Stimulated activated CD4-positive, alpha-beta T cell treated with anti-CD3 and anti-CD28 coated beads, Interleukin-1b, Interleukin-23, amount 100 ng/mL, for 4 hours (primary cell): ENCODE measurements at places on chromosomes 7 and 10.
A peak's percentile ranks its signal among the peaks of the same experiment; 100 is the strongest.

DNA sequence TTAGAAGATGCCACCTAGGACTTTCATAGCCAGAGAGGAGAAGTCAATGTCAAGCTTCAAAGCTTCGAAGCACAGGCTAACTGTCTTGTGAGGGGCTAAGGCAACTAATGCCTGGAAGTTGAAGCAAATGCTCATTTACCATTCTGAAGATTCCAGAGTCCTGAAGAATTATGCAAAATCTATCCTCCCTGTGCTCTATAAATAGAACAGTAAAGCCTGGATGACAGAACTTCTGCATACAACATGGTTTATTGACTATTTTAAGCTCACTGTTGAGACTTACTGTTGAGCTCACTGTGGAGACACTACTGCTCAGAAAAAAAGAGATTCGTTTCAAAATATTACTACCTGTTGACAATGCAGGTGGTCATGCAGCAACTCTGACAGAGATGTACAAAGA, 28.6 kb downstream of the TNS3 start:
- no peak for DNase-seq

- DNase-seq: no peak
These were observed 348.8 kb downstream of the SDK1 start for GRCh38 chr7:3649678-3650440.

DNA sequence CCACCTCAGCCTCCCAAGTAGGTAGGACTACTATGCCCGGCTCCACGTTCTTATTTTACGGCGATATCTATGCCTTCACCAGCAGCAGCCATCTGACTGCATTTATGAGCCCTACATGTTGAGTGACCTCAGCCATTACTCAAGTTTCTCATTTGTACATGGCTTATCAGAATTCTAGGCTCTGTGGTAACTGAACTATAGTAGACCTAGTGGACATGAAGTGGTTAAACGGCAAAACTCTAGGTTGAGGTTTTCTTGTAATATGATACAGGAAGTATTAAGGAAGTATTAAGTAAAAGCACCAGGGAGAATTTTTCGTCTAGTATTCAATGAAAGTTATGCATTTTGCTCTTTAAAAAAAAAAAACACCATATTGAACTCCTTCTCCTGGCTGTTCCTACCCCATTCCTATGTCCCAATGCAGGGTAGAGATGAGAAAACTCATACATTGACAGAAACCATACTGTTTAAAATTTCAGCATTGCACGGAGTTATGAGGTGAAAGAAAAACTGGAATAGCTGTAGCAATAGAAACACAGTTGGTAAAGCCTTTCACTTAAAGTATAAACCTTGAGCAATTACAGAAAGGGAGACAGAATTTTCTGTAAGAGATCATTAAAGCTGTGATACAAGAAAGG, 39.8 kb upstream of the EPC1 start:
- no peak for DNase-seq

DNA sequence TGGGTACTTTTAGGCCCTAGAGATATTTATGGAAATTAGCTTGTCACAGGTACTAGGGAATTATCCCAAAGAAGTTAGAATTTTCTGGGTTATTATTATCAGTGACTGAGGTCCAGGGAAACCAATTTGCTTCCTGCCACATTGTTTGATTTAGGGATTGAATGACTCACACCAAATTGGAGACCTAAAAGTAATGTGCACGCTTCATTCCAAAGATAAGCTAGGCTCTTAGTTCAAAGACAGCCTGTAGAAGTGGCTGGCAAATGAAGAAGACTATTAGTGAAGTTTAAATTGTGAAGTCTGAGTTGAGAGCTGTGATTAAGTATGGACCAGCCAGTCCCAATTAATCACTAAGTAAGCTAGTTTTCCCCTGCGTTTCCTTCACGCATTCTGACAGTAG, 188.1 kb upstream of the MYO3A start:
- DNase-seq: no peak

DNA sequence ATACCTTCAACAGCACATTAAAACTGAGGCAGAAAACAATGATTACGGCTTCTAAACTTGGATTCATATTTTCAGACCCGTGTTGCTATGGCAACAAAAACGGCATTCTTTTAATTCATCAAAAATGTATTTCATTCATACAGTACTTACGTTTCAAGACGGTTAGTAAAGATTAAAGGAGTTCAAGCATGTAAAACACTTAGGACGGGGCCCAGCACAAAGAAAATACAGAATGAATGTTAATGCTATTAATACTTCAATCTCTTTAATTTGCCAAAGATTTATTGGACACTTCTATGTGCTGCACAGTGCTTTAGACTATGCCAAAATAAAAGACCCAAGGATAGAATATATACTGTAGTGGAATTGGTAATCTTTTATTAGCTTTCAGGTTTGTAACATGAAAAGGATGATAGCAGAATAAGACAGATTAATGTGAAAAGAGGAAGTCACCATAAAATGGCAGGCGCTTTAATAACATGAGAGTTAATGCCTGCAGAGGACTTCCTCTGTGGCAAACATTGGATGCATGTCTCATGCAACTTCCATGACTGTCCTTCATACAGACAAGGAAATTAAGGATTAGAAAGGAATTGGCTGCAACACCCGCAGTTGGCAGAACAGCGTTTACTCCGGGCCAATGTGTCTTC, 201.6 kb upstream of the KLF6 start:
- no peak for DNase-seq

DNA sequence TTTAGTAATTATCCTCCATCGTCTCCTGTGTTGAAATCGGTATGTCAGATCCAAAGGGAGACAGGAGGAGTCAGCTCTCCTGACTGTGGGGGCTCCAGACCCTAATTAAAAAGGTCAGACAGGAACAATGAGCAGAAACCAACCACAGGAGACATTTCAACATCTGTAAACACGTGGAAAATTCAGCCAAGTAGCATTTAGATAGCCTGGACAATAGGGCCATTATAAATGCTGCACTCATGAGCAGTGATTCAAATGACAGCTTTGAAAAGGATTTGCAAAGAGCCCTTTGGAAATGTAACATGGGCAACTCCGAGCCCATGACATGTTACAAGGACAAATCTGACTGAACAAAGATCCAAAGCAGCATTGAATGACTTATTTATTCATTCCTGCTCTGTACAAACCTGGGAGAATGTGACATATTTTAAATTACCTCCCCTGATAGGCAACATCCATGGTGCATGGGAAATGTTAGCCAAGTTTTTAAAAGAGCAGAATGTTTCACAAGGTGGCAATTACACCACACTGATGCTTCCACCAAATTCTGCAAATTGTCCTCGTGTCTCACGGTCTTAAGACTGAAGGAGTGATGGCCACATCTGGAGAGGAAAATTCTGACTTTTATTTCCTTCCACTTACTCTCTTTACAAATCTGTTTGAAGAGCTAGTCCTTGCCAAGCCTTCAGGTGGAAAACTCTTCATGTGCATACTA, 113.3 kb upstream of the KMT2E start:
- no peak for DNase-seq

GRCh38 chr7:126449611-126450268, 803.0 kb downstream of the GRM8 start:
- no peak for DNase-seq

GRCh38 chr10:24518981-24519597, 204.6 kb downstream of the ARHGAP21 start:
- DNase-seq: no peak

DNA sequence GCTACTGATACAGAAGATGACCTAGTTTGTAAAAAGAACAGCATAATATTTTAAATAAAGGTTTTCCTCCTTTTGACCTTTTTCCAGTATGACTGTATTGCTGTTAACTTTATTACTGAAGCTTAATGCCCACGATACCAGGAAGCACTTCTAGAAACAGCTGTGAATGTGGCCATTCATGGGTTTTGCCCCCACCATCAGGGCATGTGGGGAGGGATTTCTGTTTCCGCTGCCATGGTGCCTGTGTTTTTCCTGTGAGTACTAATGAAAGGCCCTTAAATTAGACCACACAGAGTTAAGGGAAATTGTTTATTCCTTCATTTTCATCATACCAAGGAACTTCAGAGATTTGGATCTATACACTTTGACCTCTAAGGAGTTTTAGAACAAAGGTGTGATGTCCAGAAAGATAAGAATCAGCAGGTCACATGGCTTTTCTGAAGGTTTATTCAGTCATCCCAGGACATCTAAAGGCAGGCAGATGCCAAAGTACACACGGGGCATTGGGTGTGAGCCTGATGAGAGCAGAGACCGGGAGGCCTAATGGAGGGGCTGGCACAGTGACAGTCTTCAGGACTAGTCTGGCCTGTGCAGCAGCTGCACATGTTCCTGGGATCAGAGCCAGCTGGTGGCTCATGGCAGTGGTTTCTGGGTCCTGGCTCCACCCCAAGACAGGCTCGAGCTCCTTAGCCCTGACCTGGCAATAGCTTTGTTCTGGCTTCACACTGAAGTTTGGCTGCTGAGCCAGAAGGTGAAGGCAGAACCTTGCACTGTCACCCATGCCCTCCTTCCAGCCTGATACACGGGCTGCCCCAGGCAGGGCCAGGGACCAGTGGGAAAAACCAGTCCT, 190.9 kb downstream of the REEP3 start:
- DNase-seq: no peak

DNA sequence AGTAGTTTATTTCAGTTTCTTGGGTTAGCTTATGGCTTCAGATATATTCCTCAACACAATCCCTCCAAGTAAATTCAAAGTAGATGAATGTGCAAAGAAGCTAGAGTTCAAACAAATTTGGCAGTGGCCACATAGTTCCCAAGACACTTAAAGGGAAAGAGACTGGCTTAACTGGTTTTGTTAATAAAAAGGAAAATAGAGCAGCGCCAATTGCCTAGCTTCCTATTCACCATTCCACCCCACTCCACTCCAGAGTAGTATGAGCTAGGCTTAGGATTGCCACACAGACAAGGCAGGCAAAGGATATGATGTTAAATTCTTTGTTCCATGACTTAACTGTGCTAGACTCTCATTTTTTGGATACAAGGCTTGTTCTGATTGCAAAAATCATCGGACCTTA, 2.0 kb downstream of the XRCC2 start:
- DNase-seq: no peak

- no peak for DNase-seq
These were observed 74.8 kb downstream of the MDH2 start for GRCh38 chr7:76122516-76123239.

GRCh38 chr7:2894118-2894940, 50.2 kb upstream of the GNA12 start:
- DNase-seq: peak; percentile 37

DNA sequence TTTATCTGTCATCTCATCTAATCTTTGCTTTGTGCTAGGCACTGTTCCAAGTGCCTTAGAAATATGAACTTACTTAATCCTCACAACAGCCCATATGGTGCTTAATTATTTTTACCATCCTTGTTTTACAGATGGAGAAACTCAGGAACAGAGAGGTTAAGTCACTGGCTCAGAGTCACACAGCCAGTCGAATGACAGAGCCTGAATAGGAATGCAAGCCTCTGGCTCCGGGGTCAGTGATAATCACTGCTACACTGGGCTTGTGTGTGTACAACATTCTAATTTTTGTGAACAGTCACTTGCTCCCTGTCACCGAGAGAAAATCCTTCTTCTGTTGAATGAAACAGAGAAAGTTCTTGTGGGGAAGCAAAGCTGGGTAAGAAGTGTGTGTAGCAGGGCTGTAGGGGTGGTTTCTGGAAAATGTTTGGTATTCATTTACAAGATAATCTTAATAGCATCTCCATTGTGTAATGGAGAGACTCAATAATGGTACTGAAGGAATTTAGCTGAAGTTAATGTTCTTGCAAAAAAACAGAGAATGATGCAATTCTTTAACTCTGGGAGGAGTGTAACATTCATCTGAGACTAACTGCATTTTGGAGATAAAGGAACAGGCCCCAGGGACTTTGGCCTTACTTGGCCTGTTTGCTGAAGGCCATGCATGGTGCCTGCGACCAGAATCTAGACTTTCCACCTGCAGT, 290.6 kb downstream of the FRMD4A start:
- no peak for DNase-seq

- DNase-seq: no peak
These were observed 71.3 kb downstream of the PFKFB3 start for GRCh38 chr10:6274040-6274439.

GRCh38 chr10:111875725-111876124, 307.8 kb downstream of the GPAM start:
- no peak for DNase-seq

DNA sequence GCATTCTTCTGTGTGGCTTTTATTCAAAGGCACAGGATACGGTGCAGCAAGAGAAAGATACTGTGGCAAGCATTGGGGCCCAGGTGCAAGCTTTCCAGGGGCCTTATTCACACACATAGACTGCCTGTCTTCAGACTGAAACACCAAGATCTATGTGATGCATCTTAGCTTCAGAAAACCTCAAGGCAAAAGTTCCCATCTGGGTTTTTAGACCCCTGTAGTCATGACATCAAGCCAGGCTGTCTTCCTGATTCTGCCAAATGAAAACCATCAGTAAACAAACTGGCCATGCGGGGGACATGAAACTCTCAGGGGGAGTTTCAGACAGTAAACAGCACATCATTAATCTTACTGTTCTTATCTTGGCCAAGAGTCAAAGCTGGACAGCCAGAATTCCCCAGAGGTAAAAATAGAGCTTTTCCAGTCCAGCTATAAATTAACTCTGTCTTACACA, 9.8 kb downstream of the AGBL3 start:
- DNase-seq: no peak

GRCh38 chr10:3654496-3654895, 130.5 kb downstream of the KLF6 start:
- no peak for DNase-seq

GRCh38 chr10:68221196-68221595, 10.7 kb downstream of the ATOH7 start:
- DNase-seq: no peak

- no peak for DNase-seq
These were observed 249.9 kb downstream of the RNLS start for GRCh38 chr10:88333248-88333630.

GRCh38 chr7:74033372-74034311, 5.7 kb downstream of the ELN start:
- DNase-seq: no peak

- peak; percentile 36 for DNase-seq
These were observed 435 bp upstream of the PWWP2B start for GRCh38 chr10:132396494-132397035.

DNA sequence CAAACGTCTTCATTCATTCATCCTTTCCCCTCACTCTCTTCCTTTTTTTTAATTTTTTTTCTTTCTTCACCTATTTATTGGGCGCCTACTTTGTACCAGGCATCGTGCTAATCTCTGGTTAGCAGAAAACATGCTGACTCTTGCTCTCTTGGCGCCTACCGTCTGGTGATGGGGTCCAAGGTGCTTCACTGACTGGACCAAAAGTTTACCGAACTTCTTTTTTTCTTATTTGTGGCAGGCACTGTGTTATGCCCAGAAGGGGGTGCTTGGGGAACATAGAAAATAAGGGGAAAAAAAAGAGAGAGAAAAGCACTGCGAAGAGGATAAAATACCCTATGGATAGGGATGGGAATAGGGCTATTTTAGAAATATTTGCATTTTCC, 505 bp upstream of the FAM204A start:
- DNase-seq: no peak
